Stimulated activated naive B cell treated with anti-CD40 and anti-IgM and Interleukin-4, amounts not matched to agents 10 μg/mL and 1 μg/mL and 100 μg/mL, for 72 hours (primary cell): ENCODE measurements at places on chromosomes 1 and 21.
A peak's percentile ranks its signal among the peaks of the same experiment; 100 is the strongest.

- H3K36me3 ChIP-seq: peaks cover 27% of the 10 kb centered on the region
- DNase-seq: no peak
- peak overlapping the region; percentile 98 for H3K27ac ChIP-seq
- H3K27me3 ChIP-seq: no peaks in the 10 kb centered on the region
These were observed 1.6 kb downstream of the CD53 start for GRCh38 chr1:110874324-110875215.

DNA sequence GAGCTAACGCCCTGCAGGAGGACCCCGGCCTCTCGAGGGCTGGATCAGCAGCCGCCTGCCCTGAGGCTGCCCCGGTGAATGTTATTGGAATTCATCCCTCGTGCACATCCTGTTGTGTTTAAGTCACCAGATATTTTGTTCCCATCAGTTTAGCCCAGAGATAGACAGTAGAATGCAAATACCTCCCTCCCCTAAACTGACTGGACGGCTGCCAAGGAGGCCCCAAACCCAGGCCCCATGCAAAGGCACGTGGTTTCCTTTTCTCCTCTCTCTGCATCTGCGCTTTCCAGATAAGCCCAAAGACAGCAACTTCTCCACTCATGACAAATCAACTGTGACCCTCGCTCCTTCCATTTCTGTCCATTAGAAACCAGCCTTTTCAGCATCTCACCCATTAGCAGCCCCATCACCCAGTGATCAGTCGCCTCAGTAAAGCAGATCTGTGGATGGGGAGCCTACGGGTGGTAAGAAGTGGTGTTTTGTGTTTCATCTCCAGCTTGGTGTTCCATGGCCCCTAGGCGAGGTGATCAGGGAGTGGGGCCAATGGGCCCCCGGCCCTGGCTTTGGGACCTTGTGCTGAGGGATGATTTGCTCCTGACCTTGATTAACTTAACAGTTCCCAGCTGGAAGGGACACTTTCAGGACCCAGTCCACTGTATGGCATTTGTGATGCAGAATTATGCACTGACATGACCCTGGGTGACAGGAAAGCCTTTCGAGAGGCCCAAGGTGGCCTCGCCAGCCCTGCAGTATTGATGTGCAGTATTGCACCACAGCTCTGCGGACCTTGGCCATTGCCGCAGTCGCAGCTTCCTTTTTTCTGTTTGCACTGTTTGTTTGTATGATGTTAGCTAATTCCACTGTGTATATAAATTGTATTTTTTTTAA lies 5.2 kb downstream of the NPPA start:
- peak overlapping the region; percentile 91 for H3K27ac ChIP-seq
- DNase-seq: peak; percentile 24
- peaks cover 69% of the 10 kb centered on the region for H3K36me3 ChIP-seq
- peak overlapping the region; percentile 59 for H3K4me3 ChIP-seq
- peaks cover 30% of the 10 kb centered on the region for H3K4me1 ChIP-seq

DNA sequence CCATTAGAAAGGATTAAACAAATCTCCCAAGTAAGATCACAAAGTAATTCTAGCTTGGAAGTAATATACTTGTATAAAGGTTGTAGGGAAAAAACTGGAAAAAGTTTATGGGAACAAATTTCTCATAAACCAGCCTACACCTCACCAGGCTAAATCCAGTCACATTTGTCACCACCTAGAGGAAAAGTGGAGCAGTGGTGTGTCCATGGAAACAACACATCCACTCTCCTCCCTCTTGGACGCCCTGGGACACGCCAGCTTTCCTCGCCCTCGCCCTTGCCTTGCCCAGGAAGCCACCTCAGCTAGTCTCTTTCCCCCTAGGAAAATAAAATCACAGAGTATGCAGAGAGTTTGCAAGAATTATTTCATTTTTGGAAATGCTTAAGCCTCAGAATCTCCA lies 2.2 kb downstream of the PALMD start:
- peaks cover 3% of the 10 kb centered on the region for H3K4me1 ChIP-seq
- peaks cover 12% of the 10 kb centered on the region for H3K27me3 ChIP-seq
- no peak for DNase-seq
- no peaks in the 10 kb centered on the region for H3K36me3 ChIP-seq

DNA sequence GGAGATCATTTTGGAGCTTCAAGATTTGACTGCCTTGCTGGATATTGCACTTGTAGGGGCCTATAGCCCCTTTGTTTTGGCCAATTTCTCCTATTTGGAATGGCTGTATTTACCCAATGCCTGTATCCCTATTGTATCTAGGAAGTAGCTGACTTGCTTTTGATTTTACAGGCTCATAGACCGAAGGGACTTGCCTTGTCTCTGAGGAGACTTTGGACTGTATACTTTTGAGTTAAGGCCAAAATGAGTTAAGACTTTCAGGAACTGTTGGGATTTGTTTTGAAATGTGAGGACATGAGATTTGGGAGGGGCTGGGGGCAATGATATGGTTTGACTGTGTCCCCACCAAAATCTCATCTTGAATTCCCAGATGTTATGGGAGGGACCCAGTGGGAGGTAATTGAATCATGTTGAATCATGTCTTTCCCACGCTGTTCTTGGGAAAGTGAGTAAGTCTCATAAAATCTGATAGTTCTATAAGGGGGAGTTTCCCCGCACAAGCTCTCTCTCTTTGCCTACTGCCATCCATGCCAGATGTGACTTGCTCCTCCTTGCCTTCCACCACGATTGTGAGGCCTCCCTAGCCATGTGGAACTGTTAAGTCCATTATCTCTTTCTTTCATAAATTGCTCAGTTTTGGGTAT lies 276.1 kb downstream of the LMX1A start:
- H3K4me1 ChIP-seq: no peaks in the 10 kb centered on the region
- H3K4me3 ChIP-seq: no peak overlapping the region
- DNase-seq: no peak
- H3K36me3 ChIP-seq: no peaks in the 10 kb centered on the region
- H3K27me3 ChIP-seq: no peaks in the 10 kb centered on the region

- H3K27me3 ChIP-seq: peaks cover 6% of the 10 kb centered on the region
- H3K36me3 ChIP-seq: no peaks in the 10 kb centered on the region
- DNase-seq: no peak
- peak overlapping the region; percentile 32 for H3K27ac ChIP-seq
- H3K4me3 ChIP-seq: no peak overlapping the region
- peaks cover 9% of the 10 kb centered on the region for H3K4me1 ChIP-seq
These were observed 15.9 kb downstream of the RIMS3 start for GRCh38 chr1:40649592-40649930.

- peaks cover 32% of the 10 kb centered on the region for H3K4me1 ChIP-seq
- no peak overlapping the region for H3K27ac ChIP-seq
- peaks cover 33% of the 10 kb centered on the region for H3K27me3 ChIP-seq
- no peak overlapping the region for H3K4me3 ChIP-seq
These were observed 12.1 kb downstream of the BLACAT1 start for GRCh38 chr1:205443585-205444299.

DNA sequence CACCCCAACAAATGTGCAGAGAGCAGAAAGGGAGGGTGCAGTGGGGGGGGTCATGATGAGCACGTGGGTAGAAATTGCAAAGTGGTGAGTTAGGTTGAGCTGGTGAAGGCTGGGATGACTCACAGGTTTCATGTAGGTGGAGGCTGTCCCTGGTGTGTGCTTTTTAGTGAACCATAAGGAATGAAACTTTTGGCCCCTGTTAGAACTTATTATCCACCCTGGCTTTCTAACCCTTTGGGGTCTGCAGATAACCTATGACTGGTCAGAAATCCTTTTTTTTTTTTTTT lies 46.9 kb downstream of the DOP1B start:
- H3K36me3 ChIP-seq: peaks cover 37% of the 10 kb centered on the region
- H3K27me3 ChIP-seq: no peaks in the 10 kb centered on the region
- H3K4me3 ChIP-seq: peak overlapping the region; percentile 41
- no peak for DNase-seq
- peak overlapping the region; percentile 83 for H3K27ac ChIP-seq

GRCh38 chr1:77265180-77265579 lies 16.6 kb upstream of the AK5 start:
- DNase-seq: no peak
- H3K27me3 ChIP-seq: peaks cover 6% of the 10 kb centered on the region
- no peaks in the 10 kb centered on the region for H3K4me1 ChIP-seq
- no peak overlapping the region for H3K4me3 ChIP-seq

GRCh38 chr1:109772658-109773202 lies 9.0 kb upstream of the EPS8L3 start:
- H3K4me1 ChIP-seq: peaks cover 16% of the 10 kb centered on the region
- no peak for DNase-seq
- H3K27ac ChIP-seq: no peak overlapping the region
- no peak overlapping the region for H3K4me3 ChIP-seq
- peaks cover 20% of the 10 kb centered on the region for H3K27me3 ChIP-seq
- no peaks in the 10 kb centered on the region for H3K36me3 ChIP-seq

GRCh38 chr1:12080156-12080555 lies 17.1 kb downstream of the TNFRSF8 start:
- peaks cover 26% of the 10 kb centered on the region for H3K27me3 ChIP-seq
- H3K4me1 ChIP-seq: peaks cover 27% of the 10 kb centered on the region
- no peak overlapping the region for H3K27ac ChIP-seq
- peaks cover 12% of the 10 kb centered on the region for H3K36me3 ChIP-seq

- no peaks in the 10 kb centered on the region for H3K27me3 ChIP-seq
- no peak for DNase-seq
- peaks cover 51% of the 10 kb centered on the region for H3K4me1 ChIP-seq
- H3K4me3 ChIP-seq: no peak overlapping the region
- H3K36me3 ChIP-seq: peaks cover 5% of the 10 kb centered on the region
- no peak overlapping the region for H3K27ac ChIP-seq
These were observed 121.8 kb downstream of the TOMM20 start for GRCh38 chr1:235006816-235007215.

- no peak for DNase-seq
- H3K4me3 ChIP-seq: no peak overlapping the region
- H3K27ac ChIP-seq: no peak overlapping the region
- H3K27me3 ChIP-seq: no peaks in the 10 kb centered on the region
These were observed 60.0 kb downstream of the NRDC start for GRCh38 chr1:51818487-51818886.

DNA sequence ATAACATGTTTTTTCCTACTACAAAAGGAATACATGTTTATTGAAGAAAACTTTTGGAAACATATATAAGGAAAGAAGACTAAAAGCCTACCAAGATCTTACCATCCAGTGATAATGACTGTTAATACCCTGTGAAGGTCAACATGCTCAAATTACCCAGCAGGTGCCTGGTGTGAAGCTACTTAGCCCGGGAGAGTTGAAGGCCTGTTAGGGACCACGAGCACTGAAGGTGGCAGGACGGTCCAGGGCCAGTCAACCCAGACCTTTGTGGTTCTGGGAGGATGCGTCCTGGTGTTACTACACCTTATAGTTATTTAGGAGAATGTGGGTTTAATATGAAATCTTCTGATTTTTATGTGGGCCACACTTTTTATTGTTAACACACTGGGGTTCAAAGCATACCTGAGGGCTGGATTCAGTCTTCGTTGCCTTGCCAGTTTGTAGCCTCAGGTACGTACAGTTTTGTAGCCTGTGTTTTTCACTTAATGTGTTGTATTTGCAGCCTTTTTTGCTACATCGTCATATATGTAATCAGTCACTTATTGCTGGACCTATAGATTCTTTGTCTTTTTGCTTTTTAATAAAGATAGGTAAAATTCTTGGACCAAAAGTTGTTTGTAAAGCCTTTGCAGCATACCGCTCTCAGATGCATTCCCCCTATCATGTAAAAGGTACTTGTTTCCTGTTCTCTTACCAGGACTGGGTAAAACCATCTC lies 9.8 kb downstream of the ITSN1 start:
- peaks cover 2% of the 10 kb centered on the region for H3K4me1 ChIP-seq
- no peak overlapping the region for H3K27ac ChIP-seq
- no peaks in the 10 kb centered on the region for H3K36me3 ChIP-seq
- peaks cover 9% of the 10 kb centered on the region for H3K27me3 ChIP-seq
- H3K4me3 ChIP-seq: no peak overlapping the region
- no peak for DNase-seq

GRCh38 chr1:67052741-67053534 lies 1.0 kb downstream of the SLC35D1 start:
- peaks cover 27% of the 10 kb centered on the region for H3K4me1 ChIP-seq
- peak overlapping the region; percentile 83 for H3K27ac ChIP-seq
- H3K4me3 ChIP-seq: peak overlapping the region; percentile 92
- peak; percentile 24 for DNase-seq

DNA sequence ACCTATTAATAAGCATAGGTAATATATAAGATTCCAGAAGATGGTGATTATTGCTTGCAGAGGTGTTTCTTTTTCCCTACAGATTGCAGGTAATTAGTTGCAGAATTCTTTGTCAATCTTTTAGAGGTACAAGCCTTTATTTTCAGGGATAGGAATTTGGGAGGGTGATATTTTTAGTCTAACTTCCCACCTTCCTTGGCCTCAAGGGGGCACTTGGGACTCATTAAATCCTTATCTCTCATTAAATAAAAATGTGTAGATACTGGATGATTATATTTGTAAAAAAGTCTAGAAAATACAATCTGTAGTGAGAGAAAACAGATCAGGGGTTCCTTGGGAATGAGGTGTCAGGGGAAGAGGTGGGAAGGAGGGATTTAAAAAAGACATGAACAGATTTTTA lies 179.2 kb downstream of the PATJ start:
- DNase-seq: no peak
- no peaks in the 10 kb centered on the region for H3K4me1 ChIP-seq
- peaks cover 13% of the 10 kb centered on the region for H3K36me3 ChIP-seq
- no peak overlapping the region for H3K4me3 ChIP-seq

- H3K36me3 ChIP-seq: no peaks in the 10 kb centered on the region
- H3K4me1 ChIP-seq: no peaks in the 10 kb centered on the region
- no peak for DNase-seq
- no peak overlapping the region for H3K4me3 ChIP-seq
- H3K27ac ChIP-seq: no peak overlapping the region
These were observed 11.3 kb upstream of the SLC1A7 start for GRCh38 chr1:53153752-53154151.

GRCh38 chr1:38028671-38029070 lies 16.1 kb downstream of the UTP11 start:
- H3K27ac ChIP-seq: peak overlapping the region; percentile 75
- DNase-seq: no peak
- H3K36me3 ChIP-seq: peaks cover 11% of the 10 kb centered on the region
- peaks cover 5% of the 10 kb centered on the region for H3K27me3 ChIP-seq
- peaks cover 47% of the 10 kb centered on the region for H3K4me1 ChIP-seq

DNA sequence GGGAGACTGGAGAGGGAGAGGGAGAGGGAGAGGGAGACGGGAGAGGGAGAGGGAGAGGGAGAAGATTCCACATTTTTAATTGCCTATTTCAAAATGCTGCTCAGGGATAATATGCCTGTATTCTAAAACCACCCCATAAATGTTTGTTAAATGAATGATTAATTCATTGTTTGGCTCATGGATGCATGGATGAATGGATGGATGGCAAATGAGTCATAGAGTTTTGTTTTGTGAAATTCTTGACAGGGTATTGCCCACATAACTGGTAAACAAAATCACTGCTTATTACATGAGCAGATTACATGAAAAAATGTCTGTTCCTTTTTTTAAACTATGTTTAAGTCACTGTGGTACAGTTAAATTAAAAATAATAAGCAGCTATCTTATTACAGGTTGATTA lies 220.4 kb downstream of the ZP4 start:
- H3K27me3 ChIP-seq: no peaks in the 10 kb centered on the region
- no peak overlapping the region for H3K27ac ChIP-seq
- no peak for DNase-seq
- no peaks in the 10 kb centered on the region for H3K36me3 ChIP-seq
- no peak overlapping the region for H3K4me3 ChIP-seq
- H3K4me1 ChIP-seq: no peaks in the 10 kb centered on the region
